ENCODE measurements at places on chromosomes 2 and 18. TPM values are rescaled to one million over a fixed set of nuclear protein-coding genes. Genes with fewer than 3 reads are reported as not detected.

Gene CRYBA2
- not detected for polyA plus RNA-seq

Gene GRB14
- 3.5 TPM for polyA plus RNA-seq

Gene ANKRD36
- 23.1 TPM for polyA plus RNA-seq

Gene ME2
- 29.0 TPM for polyA plus RNA-seq

- DNase-seq: no peak
These were observed 87.1 kb downstream of the RTP5 start for GRCh38 chr2:241956521-241957110.

DNA sequence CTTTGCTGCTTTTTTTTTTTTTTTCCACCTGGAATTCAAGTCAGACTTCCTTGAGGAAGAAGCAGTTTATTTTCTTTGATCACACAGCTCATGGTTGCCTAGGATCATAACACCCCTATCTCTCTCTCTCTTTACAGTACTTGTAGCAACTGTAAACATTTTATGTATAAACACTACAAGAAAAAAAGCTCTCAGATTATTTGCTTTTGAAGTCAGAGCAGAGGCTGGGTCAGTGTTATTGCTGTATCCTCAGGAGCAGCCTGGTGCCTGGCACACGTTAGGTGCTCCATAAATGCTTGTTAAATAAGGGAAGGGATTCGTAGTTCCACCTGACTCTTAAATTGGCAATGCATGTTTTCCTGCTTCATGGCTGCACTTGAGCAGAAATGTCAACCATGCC, 221.2 kb downstream of the TGIF1 start:
- DNase-seq: no peak

GRCh38 chr2:118309257-118309945, 221.1 kb downstream of the INSIG2 start:
- no peak for DNase-seq

DNA sequence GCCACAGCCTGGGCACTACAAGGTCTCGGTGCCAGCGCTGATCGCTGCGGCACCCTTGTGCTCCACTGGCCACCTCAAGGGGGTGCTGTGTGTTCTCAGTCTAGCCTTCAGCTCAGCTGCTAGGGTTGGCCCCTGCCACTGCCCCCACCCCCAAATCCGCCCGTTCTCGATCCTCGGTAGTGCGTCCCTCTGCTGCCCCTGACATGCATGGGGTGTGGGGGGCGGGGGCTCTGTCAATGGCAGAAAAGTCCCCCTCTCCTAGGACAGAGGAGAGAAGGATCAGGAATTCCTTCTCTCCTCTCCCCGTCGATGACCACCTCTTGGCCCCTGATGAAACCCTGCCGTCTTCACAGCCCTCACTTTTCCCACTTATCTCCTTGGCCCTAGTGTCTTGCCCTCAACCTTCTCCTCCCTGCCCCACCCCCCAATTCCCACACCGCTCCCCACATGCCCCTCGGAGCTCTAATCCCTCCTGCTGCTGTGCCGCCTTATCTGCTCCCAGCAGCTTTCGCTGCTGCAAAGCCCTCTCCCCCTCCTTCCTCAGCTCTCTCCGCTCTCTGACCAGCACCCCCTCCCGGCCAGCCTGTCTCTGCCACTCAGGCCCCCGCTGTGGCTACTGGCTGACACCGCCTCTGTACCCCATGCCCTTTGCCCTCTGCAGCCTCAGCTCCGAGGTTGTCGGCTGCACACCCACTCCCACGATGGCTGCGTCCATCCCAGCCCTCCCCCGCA, 4.3 kb upstream of the ASIC4 start:
- peak; percentile 66 for DNase-seq

- DNase-seq: no peak
These were observed 64.6 kb downstream of the ZC3H6 start for GRCh38 chr2:112339986-112340385.

Measured in muscle of arm (tissue), 14 donors.